ENCODE measurements at places on chromosomes 3 and 15.

GRCh38 chr15:40070166-40070557, 31.2 kb upstream of the SRP14 start:
- DNase-seq, result no peak

DNA sequence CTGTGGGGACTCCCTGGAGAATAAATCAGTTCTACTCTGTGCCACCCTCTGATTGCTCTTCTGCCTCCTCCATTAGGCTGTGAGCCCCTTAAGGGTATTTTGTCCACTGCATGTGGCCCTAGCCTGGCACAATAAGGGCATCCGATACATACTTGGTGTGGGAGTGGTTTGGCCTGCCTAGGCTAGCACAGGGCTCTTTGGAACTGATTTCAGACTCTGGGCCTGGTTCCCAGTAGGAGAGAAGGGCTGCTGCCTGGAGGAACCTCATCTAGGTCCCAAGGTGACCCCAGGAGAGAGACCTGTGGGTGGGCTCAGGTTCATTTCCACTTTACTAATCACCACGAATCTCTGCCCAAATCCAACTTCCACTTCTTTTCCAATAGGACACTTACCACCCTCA, 5.3 kb upstream of the CTDSPL start:
- no peak for DNase-seq

GRCh38 chr3:194496217-194496919, 9.6 kb upstream of the ATP13A3 start:
- no peak for DNase-seq

- no peak for DNase-seq
Measured at GRCh38 chr3:182258538-182259177, 534.6 kb upstream of the ATP11B start.

- DNase-seq, result no peak
Measured at GRCh38 chr15:58065445-58066041, at the start of gene ALDH1A2. TSS of gene ALDH1A2 (minus strand) at chr15:58065711. CDS start at chr15:58065650, 61 bp downstream.

DNA sequence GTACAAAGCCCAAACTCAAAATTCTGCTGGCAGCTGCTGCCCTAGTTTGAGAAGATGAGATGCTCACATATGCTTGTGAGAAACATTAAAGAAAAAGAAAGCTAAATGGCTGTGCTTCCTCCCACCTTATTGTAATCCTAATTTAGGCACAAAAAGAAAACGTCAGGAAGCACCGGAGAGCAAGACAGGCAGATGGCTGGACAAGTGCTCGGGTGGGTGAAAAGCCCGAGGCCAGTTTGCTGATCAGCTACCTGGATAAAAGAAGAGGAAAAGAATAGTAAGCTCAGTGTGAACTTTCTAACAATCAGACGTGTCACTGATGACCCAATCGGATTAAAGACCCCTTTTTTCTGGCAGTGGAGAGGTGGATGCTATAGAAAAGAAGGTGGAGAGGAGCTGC, 368.0 kb upstream of the ATP10A start:
- DNase-seq, result no peak

DNA sequence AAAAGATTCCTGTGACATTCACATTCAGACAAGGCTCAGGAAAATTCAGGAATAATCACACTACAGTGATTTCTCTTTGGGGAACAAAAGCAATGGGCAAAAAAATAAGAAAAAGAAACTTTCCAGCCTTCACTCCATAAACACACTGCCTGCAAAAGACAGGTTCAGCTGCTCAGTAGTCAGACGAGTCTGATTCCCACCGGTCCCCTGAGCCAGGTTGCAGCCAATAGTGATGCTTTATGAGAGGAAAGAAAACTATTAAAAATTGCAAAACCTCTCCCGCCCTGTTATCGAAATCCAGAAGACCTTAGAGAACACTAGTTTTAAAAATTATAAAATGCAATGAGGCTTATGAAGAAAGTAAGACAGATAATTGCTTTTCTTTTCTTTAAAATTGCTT, 8.5 kb downstream of the PLCH1 start:
- no peak for DNase-seq

DNA sequence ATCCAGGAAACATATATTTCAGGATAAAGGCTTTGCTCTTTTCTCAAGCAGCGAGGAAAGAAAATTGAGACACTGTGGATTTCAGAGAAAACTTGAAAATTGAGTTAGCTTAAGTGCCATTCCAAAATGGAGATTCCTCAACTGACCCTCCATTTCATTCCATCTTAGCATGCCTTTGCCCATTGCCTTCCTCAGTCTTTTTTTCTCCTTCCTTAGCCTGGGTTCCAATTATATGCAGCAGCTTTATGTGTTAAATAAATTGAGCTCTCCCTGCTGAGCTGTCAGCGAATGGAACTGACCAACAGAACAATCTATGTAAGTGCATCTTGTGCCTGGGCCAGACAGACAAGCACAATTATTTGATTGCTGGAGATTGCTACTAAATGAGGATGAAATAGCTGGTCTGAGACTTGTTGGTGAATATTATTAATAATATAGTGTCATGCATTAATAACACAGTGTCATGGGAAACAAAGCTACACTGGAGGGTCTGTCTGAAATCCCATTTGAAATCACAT, 6.9 kb upstream of the DNAJC19 start:
- no peak for DNase-seq

- DNase-seq, result no peak
Measured at GRCh38 chr3:49530231-49530630, 24.0 kb upstream of the BSN start.

DNA sequence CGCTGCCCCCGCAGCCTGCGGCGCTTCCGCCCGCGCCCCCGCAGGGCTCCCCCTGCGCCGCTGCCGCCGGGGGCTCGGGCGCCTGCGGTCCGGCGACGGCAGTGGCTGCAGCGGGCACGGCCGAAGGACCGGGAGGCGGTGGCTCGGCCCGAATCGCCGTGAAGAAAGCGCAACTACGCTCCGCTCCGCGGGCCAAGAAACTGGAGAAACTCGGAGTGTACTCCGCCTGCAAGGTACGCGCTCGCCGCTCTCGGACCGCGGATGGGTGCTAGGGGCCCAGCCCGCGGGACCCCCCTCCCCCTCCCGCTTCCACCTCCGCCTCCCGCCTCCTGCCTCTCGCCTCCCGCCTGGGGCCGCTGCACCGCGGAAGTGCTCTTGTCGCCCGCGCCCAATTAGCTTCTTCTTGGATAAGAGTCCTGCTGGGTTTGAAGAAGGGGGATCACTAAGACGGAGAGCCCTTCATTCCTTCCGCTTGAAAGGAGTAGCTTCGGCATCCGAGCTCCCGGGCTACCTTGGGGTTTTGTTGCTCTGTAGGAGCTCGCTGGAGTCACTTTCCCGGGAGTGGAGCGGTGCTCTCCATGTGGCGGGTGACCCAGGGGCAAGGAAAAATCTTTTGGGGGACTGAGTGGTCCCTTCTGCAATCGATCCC, 426 bp downstream of the KAT2B start:
- peak; percentile 55 for DNase-seq

- DNase-seq, result no peak
Measured at GRCh38 chr3:18153571-18154173, 271.5 kb downstream of the SATB1 start.

GRCh38 chr3:172225215-172225707, 185.9 kb downstream of the FNDC3B start:
- no peak for DNase-seq

GRCh38 chr3:54427941-54428871, 305.9 kb downstream of the CACNA2D3 start:
- no peak for DNase-seq

- DNase-seq, result no peak
Measured at GRCh38 chr15:47402829-47403228, 314.5 kb upstream of the SEMA6D start.

DNA sequence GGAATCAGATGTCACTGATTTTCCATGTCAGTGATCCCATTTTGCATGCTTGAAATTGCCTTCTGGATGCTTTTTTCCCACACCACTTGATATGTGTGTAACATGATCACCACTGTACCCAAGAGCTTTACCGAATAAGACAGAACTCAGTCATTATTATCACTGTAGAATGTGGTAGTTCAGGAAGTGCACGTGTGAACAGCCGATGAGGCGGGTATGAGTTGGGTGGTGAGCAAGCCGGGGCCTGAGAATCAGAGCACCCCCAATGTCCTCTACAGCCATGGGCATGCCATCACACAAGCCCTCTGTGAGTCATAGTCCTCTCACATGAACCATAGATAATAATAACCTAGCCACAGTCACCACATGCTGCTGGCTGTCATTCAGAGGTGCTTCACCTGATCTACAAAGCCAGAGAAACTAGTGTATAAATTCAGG, 470.8 kb downstream of the SOX2 start:
- DNase-seq, result no peak

DNA sequence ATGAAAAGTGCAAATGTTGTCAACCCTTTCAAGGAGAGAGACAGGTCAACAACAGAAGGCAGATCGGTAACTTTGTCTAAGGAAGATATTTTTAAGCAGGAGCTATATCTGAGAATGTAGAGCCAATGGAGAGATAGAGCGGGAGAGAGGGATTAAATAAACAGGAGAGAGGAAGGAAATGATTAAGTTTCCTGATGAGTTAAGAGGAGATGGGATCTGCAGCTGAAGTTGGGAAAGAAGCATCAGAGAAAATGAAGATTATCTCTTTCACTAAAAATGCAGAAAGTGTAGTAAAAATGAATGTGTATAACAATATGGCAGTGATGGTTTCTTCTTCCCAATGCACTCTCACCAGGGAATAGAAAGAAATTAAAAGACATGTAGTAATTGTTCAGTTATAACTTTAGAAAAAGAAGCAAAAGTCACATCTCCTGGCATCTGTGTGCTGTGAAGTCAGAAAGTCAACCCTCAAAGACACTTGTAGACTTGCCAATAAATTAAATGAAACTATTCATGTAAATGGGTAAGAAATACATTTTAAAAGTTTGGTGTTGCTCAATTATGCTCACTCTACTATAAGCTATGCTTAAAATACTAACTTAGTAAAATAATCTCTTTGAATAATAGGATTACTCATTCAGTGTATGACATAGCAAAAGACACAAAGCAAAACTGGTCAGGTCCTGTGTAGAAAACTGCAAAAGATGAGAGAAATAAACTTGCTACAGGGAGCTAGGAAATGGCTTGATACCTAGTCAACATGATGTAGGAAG, 264.6 kb downstream of the ZIC4 start:
- no peak for DNase-seq

GRCh38 chr15:67531379-67531914, 10.5 kb downstream of the C15orf61 start:
- no peak for DNase-seq

GRCh38 chr15:77418966-77419835, 703 bp downstream of the PEAK1 start:
- no peak for DNase-seq

GRCh38 chr3:46655271-46655670, 38.2 kb downstream of the ALS2CL start:
- DNase-seq, result no peak

DNA sequence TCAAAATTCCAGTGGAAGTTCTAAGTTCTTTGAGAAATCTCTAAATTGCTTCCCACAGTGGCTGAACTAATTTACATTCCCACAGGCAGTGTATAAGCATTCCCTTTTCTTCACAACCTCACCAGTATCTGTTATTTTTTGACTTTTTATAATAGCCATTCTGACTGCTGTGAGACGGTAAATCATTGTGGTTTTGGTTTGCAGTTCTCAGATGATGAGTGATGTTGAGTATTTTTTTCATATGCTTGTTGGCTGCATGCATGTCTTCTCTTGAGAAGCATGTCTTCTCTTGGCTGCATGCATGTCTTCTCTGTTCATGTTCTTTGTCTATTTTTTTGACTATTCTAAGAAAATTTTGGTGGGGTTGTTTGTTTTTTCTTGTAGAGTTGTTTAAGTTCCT, 499.6 kb upstream of the CCDC54 start:
- no peak for DNase-seq

DNA sequence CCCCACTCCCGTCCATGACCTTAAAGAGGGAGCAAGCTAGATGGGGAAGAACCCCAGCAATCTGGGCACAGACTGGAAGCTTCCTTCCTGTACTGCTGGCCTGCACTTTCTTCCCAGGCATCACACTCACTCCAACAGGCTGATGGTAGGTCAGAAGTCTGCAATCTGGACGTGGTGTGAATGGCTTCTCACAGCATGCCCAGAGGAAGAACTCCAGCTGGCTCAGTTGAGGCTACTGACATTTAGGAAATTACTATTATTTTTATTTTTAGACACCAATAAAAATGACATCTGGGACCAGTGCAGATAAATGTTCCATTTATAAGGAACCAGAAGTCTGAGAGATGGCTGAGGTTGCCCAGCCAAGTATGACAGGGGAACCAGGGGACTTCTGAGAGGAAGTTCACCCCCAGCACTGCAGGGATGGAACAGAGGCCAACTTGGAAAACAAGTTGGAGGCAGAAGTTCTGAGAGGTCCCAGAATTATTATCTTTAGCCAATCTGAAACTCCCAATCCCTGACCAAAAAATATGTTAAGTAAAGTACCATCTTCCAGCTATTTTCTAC, 163.8 kb upstream of the CTNNB1 start:
- DNase-seq, result no peak

GRCh38 chr3:13063225-13063624, 10.0 kb downstream of the IQSEC1 start:
- DNase-seq, result no peak

Data from CD4-positive, alpha-beta T cell treated with Interferon gamma for 1 hour (primary cell).